ENCODE measurements at places on chromosomes 16 and 17.

DNA sequence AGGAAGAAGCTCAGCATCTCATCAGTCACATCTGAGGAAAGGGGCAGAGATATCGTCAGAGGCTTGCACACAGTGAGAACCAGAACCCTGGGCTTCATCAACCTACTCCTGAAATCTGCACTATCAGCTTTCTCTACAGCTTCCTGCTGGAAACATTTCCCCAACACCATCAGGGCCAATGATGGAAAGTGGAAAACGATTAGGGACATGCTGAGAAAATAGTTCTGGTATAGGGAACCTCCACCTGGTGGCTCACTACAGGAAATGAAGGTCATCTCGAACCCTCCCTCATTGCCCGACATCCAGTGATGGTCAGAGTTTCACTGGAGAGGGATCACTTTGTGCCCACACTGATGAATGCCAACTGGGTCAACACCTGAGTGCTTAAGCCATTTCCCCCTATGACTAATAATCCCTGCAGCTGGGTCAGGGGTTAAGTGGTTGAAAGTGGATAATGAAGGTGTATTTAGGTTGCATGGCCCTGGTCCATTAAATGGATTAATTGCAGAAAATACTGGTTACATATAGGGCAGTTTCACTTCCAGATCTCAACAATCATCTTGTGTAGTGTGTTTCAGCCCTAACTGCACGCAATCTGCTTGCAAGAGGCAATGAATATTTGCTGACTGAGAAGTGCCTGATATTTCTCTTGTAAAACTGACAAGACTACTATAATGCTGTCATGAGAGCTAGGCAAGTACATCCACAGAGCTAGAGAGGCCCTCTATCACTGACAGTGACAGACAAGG is 43.1 kb upstream of the GSG1L start:
- no peak for DNase-seq

DNA sequence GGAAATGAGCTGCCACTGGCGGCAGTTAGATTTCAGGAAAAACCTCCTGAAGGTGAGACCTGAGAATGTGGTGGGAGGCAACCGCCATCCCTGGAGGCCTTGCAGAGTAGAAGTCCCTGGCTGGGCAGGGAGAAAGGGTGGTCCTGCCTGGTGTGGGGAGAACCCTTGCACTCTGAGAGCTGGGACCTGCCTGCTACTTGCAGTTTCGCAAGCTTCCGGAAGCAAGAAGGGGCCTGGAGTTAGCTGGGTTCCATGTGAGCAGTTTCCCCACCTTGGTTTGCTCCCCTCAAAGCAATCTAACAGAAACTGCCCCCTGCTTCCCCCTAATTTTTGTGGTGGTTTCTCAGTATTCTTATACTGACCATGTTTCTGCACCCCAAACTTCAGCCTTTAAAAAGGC is 6.5 kb downstream of the ZNF629 start:
- no peak for DNase-seq

DNA sequence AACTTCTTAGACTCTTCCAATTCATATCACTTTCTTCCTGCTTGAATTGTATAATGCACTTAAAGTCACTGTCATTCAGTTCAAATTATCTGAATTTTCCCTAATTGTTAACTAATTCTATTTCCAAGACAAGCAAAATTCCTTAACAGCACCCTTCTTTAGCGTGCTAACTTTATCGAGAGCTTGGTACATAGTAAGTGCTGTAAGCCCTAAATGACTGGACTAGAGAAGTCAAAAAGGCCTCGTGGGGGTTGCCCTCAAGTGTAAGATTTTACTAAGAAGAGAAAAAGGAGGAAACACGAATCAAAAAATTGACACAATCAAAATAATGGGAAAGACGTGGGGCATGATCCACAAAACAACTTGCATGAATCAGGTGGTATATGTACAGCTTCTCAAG is 11.3 kb downstream of the KANSL1 start:
- no peak for DNase-seq

DNA sequence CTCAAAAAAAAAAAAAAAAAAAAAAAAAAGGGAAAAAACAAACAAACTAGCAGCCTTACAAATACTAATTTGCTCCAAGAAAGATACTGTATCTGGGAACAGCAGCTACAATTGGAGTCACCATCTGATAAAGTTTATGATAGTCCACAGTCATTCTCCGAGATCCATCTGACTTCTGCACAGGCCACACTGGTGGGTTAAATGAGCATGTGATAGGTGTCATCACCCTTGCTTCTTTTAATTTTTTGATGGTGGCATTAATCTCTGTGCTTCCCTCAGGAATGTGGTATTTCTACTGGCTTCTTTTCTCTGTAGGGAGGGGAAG is 49.6 kb downstream of the BCL7C start:
- no peak for DNase-seq

DNA sequence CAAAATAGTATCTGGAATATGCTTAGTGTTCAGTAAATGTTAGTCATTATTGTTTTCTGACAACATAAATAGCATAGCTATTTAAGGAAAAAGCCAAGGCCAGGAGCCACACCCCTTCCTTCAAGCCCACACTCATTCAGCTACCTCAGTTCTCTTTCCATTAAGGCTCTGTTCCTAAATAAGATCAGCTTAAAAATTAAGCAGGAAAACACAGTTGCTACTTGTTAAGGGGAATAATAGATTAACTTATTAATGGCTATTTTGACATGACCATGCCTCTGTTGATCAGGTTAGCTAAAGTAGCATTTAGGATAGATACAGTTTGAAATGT is 158.1 kb downstream of the CHD9 start:
- no peak for DNase-seq

DNA sequence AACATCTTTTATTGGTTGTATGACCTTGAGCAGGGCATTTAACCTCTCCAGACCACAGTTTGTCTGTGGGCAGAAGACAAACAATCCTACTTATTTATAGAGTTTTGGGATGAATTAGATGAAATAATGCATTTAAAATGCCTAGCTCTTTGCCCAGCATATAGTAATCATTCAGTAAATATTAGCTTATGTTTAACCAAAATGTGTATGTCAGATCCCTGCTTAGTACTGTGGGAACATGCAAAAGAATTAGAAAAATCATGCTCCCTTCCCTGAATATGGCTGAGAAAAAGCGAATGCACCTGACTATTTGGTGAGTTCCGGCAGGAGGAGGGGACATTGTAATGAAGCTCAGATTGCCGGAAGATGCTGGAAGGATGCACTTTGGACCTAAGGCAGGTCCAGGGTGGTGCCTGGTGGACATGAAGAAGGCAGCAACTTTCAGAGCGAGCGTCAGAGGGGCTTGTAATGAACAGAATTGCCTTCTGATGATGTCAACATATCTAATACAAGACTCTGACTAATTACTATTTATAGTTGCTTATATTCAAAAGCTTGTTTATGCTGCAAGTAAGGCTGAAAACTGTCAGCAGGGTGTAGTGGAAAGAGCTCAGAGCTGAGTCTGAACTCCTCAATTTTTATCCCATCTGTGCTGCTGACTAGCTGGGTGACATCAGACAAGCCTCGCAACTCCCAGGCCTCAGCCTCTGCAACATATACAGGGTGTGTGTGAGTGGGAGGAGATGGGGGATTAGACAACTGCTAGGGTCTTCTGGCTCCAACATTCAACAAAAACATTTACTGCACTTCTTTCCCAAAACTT is 221.2 kb downstream of the PRKCA start:
- no peak for DNase-seq

DNA sequence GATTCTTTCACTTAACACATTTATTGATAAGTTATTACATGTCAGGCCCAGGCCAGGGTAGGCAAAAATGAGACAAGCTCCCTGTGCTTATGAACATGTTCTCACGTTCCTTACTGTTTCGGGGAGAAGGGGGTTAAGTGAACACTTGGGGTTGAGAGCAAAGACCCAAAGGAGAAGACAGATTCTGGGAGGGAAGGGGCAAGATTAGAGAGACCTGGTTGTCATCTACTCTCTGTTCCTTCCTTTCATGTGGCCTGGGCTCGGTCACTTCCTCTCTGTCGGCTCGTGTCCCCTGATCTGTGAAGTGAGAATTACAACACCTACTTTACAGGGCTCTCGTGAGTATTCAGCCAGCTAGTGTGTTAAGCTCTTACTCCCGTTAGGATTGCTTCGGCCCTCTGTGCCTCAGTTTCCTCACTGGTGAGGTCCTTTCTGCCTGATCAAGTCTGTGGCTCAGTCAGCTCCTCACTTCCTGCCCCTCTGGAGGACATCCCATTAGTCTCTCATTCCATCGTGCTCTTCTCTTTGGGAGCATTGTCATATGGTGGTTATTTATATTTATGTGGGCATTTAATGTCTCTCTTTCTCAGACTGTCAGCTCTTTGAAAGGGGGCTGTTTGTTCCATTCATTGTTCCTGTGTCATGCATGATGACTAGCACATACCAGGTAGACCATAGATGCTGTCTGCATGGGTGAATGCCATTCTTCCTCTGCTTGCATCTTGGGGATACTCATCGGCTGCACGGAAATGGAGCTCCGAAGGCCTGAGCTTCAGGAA is 38.9 kb downstream of the PLCG2 start:
- no peak for DNase-seq

- DNase-seq, result no peak
These were observed 348.9 kb upstream of the ASIC2 start for GRCh38 chr17:33642002-33642401.

- no peak for DNase-seq
These were observed 13.4 kb upstream of the TAC4 start for GRCh38 chr17:49861150-49861884.

GRCh38 chr17:28953444-28954118 is 2.3 kb upstream of the PHF12 start:
- DNase-seq, result no peak

GRCh38 chr16:35731341-35732040 is 2272.1 kb downstream of the TP53TG3F start:
- DNase-seq, result no peak

DNA sequence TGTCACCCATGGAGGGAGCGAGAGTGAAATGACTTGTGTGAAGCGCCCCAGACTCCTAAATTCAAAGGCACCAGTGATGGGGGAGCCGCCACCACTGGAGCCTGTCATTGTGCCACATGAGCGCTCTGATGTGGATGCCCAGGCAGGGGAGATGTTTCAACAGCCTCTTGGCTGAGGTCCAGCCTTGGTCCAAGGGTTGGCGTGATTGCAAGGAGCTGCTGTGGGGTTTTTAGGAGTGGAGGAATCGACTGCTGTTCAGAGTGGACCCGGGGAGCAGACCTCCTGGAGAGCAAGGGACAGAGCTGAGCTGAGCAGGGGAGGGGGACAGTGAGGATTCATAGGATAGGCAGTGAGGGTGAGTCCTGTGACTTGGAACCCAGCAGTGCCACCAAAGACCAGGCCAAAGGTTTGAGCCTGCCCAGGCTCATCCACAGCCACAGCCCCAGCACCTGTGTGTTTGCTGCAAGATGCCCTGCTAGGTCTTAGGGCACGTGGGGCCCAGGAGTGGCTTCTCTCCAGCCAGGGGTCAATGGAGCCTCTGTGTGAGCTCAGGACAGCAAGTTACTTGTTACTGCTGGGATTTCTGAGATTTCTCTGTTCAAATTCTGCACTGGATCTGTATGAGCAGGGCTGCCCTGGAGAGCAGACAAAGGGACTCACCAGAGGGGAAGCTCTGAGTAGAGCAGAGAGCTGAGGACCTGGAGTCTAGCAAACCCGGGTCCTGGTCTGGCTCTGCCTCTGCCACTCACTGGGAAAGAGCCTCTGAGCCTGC is 20.3 kb downstream of the RHBDL3 start:
- no peak for DNase-seq

DNA sequence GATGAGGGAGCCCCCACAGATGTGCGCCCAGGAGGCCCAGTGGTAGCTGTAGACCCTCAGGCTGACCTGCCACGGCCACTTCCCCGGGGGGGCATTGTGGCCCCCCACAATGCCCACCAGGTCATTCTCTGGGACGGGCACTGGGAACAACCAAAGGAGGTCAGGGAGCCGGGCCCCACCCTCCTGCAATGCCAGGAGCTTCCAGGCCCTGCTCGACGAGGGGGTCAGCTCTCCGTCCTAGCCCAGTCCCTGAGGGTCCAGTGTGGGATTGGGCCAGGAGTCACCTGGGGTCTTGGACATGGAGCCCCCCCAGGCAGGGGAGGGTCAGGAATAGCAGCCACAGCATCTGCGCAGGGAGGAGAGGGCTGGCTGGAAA is 7.0 kb downstream of the TPSD1 start:
- no peak for DNase-seq

DNA sequence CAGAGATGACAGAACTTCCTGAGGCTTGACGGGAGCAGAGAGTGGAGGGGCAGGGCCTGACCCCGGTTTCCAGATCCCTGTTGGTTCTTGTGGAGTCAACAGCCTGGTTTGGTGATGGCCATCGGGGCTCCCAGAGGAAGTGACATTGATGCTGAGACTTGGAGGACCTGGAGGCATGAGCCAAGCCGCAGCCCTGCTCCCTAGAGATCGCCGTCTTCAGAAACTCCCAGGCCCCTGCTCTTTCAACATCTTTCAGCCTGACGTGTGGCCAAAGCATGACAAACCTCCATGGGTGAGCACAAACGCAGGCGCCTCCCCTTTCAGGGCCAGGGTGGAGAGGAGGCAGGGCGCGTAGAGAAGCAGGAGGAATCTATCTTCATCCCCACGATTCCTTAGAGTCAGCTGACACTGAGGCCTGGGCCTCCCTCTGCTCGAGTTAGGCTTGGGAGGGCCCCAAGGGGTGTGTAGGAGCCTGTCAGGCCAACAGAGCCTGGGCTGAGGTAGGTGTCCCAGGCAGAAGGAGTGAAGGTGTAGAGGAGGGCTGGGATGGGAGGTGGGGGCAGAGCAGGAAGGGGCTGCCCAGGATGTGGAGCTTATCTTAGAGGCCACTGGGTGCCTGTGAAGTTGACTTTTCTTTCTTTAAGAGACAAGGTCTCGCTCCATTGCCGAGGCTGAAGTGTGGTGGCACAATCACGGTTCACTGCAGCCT is 56.1 kb upstream of the MED9 start:
- DNase-seq, result no peak

DNA sequence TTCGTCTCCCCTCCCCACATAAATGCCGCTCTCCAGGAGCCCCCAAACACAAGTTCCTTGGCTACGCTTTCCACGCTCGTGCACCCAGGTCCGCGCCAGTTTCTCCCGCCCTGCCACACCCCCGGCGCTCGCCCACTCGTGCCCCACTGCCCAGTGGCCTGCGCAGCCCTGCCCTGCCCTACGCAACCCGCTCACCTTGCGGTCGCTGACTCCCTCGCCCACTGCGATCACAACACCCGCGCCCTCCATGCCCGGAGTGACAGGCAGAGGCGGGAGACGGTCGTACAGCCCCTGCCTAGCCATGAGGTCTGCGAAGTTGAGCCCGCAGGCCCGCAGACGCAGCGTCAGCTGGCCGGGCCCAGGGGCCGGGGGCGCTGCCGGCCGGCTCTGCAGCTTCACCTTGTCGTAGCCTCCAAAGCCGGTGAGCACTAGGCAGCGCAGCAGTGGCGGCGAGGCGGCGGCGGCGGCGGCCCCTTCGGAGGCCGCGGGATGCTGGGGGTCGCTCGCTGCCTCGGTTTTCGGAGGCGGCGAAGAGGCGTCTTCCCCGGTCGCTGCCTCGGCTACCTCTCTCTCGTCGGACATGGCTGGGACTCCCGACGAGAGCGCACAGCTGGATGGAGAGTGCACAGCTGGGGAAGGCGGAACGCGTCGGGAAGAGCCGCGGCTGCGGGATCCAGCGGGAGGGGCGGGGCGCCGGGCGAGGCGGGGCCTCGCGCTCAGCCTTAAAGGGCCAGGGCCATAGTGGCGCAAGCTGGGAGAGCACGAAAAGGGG is at the start of gene VAT1:
Gene VAT1 (minus strand): TSS at position 645 of the 772 bp plus-strand sequence. CDS start 63 bp downstream, at position 582.
- peak; percentile 50 for DNase-seq

- no peak for DNase-seq
These were observed 10.3 kb downstream of the NATD1 start for GRCh38 chr17:21242780-21243515.
